Sigmoid colon (tissue), 7 donors: ENCODE measurements at places on chromosomes 5 and 9.
A peak's percentile ranks its signal among the peaks of the same experiment; 100 is the strongest.

DNA sequence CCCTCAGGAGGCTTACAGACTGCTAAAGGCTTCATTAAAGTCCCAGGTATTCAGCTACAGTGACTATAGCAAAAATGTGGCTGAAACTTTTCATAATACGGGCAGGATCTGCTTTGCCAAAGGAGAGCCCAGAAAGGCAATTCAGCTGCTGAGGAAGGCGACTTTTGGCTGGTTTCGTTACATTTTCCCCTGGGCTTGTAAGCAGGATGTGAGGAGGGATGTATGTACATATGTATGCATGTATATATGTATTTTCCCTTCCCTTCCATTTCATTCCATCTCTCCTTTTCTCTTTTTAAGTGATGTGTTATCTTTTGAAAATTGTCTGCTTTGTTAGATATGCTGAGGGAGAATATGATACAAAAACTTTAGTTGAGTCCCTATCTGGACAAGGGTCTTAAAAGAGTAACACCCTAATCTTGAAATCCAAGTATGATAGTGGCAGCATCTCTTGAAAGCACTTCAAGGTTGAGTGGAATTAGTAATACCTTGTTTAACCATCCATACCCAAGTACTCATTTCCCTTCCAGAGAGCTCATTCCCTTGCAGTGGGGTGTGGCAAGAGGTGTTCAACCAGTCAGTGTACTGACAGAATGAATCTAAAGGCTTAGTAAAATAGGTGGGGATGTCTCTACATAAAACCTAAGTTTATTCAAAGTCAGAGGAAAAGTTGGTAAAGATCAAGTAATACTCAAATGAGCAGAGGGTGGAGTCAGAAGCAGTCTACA is 28.7 kb downstream of the RAD1 start:
- DNase-seq: no peak

DNA sequence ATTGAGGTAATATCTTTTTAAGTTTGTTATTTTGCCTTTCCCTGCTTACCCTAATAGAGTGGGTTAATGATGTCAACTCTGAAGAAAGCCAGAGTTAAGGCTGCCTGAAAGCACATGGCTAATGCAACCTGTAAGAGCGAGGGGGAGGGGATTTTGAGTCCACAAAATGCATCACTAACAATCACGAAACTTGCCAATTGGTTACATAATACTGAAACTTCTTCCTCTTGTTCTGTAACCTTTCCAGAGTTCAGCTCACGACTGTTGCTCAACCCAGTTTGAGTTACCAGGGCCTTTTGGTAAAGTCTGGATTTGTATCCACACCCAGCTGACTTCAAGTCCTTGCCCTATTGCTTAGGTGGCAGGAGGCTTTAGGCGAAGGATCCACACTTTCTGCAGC is 308.8 kb downstream of the EFNA5 start:
- DNase-seq: peak; percentile 77

GRCh38 chr5:133790898-133791297 is 177.5 kb downstream of the C5orf15 start:
- DNase-seq: no peak

GRCh38 chr9:114434878-114435311 is 47.1 kb upstream of the AKNA start:
- no peak for DNase-seq

DNA sequence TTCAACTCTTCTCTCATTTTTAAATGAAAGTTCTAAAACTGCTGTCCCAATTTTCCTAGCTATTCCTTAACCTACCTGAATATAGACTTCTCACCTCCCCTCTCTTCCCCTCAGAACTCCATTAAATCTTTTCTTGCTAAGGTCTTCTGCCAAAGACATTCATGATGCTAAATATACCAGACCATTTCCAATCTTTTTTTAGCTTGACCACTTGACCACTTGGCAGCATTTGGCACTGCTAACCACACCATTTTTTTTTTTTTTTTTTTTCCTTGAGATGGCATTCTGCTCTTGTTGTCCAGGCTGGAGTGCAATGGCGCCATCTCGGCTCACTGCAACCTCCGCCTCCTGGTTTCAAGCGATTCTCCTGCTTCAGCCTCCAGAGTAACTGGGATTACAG is 3.6 kb upstream of the ZNF131 start:
- DNase-seq: no peak

- DNase-seq: no peak
Measured at GRCh38 chr5:7763621-7764072, 87.3 kb downstream of the CFAP90 start.

- no peak for DNase-seq
Measured at GRCh38 chr5:128586848-128587247, 48.8 kb upstream of the FBN2 start.

DNA sequence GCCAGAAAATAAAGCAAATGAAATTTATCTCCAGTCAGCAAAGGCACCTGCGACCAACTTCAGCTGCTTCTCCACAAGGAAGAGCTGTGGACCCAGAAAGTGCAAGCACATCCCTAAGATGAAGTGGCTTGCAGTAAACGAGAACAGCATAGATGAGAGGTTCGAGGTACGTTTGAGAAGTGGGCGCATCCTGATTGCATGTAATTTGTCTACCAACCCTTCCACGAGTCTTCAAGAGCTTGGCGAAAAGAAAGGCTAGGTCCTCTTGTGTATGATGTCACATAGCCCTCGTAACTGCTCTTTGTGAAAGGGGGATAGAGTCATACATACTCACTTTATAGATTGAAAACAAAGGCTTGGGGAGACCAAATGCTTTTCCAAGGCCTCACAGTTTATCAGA is 6.0 kb upstream of the LCP2 start:
- no peak for DNase-seq

GRCh38 chr5:176629853-176630680 is at the start of the genes EIF4E1B and SNCB:
TSS of gene EIF4E1B (plus strand) at chr5:176630675. CDS start at chr5:176642788, 12,113 bp downstream.
TSS of gene SNCB (minus strand) at chr5:176630534. CDS start at chr5:176629654, 880 bp downstream.
- DNase-seq: no peak

DNA sequence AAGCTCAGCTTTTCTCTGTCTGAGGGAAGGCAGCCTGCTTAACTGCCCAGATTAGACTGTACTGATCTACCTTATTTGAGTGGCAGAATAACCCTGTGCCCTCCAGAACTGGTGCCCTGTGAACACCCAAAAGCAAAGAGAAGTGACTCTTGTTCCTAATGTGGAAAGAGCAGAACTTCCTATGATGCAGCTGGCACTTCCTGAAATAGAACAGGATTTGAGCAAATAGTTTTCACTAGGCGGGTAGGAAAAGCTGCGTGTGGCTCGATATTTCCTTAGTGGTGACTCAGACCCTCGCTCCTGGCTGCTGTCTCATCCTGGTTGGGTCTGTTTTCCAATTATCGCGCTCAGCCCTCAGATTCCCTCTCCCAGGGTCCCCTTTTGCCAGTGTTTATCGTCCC is 89.9 kb downstream of the SH3TC2 start:
- DNase-seq: peak; percentile 71

- DNase-seq: no peak
Measured at GRCh38 chr5:58066557-58066956, 393.3 kb downstream of the PLK2 start.

- no peak for DNase-seq
Measured at GRCh38 chr5:16791904-16792597, 144.0 kb downstream of the MYO10 start.

DNA sequence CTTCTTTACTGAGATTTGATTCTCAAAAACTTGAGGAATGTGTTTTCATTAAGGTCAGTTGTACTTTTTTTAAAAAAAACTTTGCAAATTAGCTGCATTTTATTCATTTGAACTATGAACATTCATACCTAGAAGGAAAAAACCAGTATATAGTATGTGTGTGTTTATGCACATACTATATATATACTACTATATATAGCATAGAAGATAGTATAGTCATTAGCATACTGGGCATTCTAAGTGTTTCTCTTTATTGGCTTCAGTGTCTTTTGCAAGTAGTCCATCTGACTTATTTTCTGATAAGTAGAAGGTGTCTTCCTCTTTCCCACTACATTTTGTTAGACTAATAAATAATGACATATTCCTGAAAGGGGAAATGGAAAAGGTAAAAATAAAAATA is 33.0 kb downstream of the ELOVL7 start:
- no peak for DNase-seq

- no peak for DNase-seq
Measured at GRCh38 chr5:17663182-17663581, 28.9 kb downstream of the TAF11L14 start.

DNA sequence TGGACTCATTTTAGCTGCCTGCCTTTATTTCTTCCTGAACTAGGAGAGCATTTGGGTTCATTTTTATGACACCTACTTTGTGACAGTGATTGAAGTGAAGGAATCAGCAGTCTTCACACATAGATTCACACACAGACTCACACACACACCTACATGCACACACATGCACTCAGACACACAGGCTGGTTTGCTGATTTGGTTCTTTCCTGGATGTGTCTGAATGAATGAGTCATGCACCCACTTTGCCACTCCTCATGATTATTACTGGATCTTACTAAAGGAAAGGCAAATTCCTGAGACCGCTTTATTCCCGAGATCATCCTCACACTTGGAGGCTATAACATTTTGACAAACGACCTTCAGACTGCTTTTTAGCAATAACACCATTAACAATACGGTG is 529.5 kb downstream of the AGTPBP1 start:
- DNase-seq: no peak

DNA sequence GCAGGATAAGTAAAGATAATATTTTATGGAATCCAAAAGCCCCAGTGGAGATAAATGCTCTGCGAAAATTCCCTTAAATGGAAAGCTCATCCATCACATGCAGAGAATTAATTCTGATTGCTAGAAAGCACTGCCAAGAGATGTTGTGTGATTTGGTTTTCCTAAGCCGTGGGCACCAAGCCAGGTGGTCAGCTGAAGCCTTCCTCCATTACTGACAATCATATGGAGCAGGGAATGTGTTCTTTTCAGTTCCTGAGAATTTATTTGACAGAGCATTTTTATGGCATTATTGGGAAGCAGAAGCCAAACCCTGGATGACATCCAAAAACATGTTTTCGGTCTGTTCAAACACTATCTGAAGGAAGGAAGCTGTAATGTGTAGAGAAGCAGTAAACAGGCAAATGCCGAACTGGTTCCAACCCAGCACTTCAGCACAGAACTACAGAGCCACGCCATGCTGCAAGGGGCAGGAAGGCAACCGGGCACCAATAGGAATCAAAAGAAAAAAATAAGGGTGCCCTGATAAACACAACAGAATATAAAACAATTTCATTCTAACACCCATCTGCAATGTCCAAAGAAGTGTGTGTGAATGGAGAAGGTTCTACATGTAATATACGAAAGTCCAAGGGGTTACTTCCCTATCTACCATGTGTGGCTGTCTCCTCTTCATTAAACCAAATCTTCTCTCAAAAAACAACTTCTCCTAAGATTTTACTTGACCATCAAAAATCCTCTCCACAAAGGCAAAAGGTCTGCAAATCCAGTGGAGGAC is 12.3 kb downstream of the ARSB start:
- DNase-seq: no peak

DNA sequence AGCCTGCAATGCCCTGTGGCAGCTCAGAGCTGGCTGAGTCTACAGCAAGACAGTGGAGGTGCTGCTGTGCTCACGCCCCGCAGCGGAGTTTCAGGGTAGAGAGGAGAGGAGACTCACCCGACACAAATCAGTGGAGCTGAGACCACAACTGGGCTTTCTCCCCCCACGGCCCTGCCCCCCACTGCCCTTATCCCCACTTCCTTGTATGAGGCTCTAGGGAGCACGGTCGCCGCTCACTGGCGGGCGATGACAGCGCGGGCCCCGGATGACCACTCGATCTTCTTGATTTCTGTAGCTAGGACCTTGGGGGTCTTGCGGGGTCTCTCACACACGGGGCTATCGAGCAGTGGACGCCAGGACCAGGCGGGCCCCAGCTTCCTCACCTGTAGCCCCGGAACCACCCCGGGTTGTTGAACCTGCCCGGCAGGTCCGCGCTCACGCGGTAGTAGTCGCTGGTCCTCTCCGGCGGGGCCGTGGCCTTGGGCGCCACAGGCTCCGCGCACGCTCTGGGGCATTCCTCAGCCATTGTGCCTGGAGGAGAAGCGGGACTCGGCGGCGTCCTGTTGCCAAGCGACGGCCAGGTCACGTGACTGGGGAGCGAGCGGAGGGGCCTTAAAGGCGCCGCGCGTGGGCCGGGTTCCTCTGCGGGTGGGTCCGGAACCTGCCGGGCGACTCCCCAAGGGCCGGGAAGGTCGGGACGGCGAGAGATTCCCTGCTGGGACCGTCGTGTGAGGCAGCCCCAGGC is 984 bp upstream of the MRPS2 start:
- DNase-seq: peak; percentile 98

- DNase-seq: no peak
Measured at GRCh38 chr9:26013199-26013598, 335.0 kb upstream of the TUSC1 start.

- DNase-seq: no peak
Measured at GRCh38 chr5:171365351-171365750, 22.3 kb upstream of the NPM1 start.

- peak; percentile 51 for DNase-seq
Measured at GRCh38 chr5:567664-568060, 43.4 kb upstream of the SLC9A3 start.

DNA sequence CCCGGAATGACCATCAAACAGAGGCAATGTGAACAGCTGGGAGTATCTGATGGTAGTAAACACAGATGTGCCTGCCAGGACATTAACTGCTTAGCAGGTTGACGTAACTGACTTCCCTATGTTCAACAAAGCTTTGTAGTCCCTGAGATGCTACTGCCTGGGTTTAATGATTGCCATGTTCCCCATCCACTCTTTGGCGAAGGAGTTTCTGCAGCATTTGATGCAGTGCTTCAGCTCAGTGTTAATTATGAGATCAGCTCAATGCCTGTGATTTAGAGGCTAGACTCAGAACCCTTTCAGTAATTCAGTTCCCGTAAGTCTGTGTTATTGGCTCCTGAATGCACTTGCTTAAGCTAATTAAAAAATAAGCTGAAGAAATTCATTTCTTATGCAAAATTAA is 547.3 kb upstream of the ZNF608 start:
- no peak for DNase-seq

DNA sequence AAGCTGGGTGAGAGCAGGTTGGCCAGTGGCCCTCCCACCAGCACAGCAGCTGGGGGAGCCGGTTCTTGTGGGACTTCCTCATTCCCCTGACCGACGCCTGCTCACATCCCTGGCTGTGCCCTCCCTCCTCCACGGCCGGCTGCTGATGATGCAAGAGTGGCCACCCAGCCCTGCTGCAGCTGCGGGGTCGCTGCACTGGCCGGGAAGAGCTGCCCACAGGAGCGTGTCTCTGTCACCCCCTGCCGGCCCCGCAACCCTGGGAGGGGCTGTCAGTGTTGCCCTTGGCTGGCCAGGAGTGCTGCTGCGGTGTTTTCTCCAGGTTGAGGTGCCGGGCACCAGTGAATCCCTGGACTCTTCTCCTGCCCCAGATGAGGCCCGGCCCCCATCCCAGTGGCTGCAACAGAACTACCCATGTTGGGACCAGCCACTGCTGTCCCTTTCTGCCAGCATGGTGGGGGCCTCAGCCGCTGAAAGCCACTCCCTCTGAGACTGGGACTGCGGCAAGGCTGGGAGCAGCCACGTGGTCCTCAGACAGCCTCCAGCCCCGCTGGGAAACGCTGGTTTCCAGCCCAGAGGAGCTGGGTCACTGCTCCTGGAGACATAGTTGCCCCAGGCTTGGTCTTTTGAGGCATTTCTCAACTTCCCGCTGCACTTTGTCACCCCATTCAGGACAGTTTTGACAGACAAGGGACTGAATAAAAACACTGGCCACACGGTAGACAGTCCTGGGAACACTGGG is 739 bp downstream of the CARD9 start:
- DNase-seq: peak; percentile 82
